ENCODE measurements at places on chromosomes 1 and 21. TPM values are rescaled to one million over a fixed set of nuclear protein-coding genes. Genes with fewer than 3 reads are reported as not detected.

The PCSK9 gene
- 6.6 TPM for polyA plus RNA-seq

The ADORA1 gene
- 3.5 TPM for polyA plus RNA-seq

The PGLYRP4 gene
- polyA plus RNA-seq = not detected

The RALGPS2 gene
- polyA plus RNA-seq = 35.7 TPM

The GALE gene
- polyA plus RNA-seq = 26.0 TPM

The KIF26B gene
- 2.2 TPM for polyA plus RNA-seq

The CLIC4 gene
- polyA plus RNA-seq = 117 TPM

The LIN28A gene
- not detected for polyA plus RNA-seq

The MUTYH gene
- 25.3 TPM for polyA plus RNA-seq

The PGLYRP3 gene
- not detected for polyA plus RNA-seq

The KCNK2 gene
- polyA plus RNA-seq = 3.8 TPM

The FOXD3 gene
- 7.4 TPM for polyA plus RNA-seq

The GJA9 gene
- not detected for polyA plus RNA-seq

The MTMR11 gene
- 24.6 TPM for polyA plus RNA-seq

The SPRR2A gene
- not detected for polyA plus RNA-seq

The CHODL gene
- 85.9 TPM for polyA plus RNA-seq

The PYHIN1 gene
- 0.12 TPM for polyA plus RNA-seq

The DIO1 gene
- not detected for polyA plus RNA-seq

The L1TD1 gene
- 2.6 TPM for polyA plus RNA-seq

The BCAS2 gene
- 31.9 TPM for polyA plus RNA-seq

The IFNAR2 gene
- polyA plus RNA-seq = 13.2 TPM

The SLC9C2 gene
- not detected for polyA plus RNA-seq

The ZFYVE9 gene
- polyA plus RNA-seq = 21.1 TPM

The ICOSLG gene
- 6.3 TPM for polyA plus RNA-seq

The SPRR3 gene
- polyA plus RNA-seq = not detected

The CELF3 gene
- 0.46 TPM for polyA plus RNA-seq

The KLHDC7A gene
- 0.03 TPM for polyA plus RNA-seq

The C1orf56 gene
- polyA plus RNA-seq = 8.6 TPM

The SPRR1A gene
- polyA plus RNA-seq = not detected

The ORC1 gene
- polyA plus RNA-seq = 4.5 TPM

The CROCC gene
- polyA plus RNA-seq = 23.3 TPM

The KRTAP19-3 gene
- polyA plus RNA-seq = not detected

The SPATA21 gene
- polyA plus RNA-seq = 0.10 TPM

The LCE6A gene
- polyA plus RNA-seq = not detected

The GRIK1 gene
- 0.31 TPM for polyA plus RNA-seq

The TMEM125 gene
- 2.4 TPM for polyA plus RNA-seq

The ST6GALNAC5 gene
- 2.2 TPM for polyA plus RNA-seq

The SVBP gene
- polyA plus RNA-seq = 51.1 TPM

The LRRC38 gene
- polyA plus RNA-seq = 32.1 TPM

The PLA2G4A gene
- 7.3 TPM for polyA plus RNA-seq

The CCDC30 gene
- 1.6 TPM for polyA plus RNA-seq

The BATF3 gene
- 1.6 TPM for polyA plus RNA-seq

The TGFB2 gene
- polyA plus RNA-seq = 46.5 TPM

The CFHR4 gene
- not detected for polyA plus RNA-seq

The NECTIN4 gene
- polyA plus RNA-seq = 0.10 TPM

The TPTE gene
- polyA plus RNA-seq = not detected

The FCRL2 gene
- not detected for polyA plus RNA-seq

The JTB gene
- 79.4 TPM for polyA plus RNA-seq

The PERM1 gene
- polyA plus RNA-seq = 1.5 TPM

The NEGR1 gene
- 15.5 TPM for polyA plus RNA-seq

The SYTL1 gene
- 1.2 TPM for polyA plus RNA-seq

The BSND gene
- polyA plus RNA-seq = not detected

The NPHS2 gene
- not detected for polyA plus RNA-seq

The ATAD3A gene
- 22.0 TPM for polyA plus RNA-seq

The FNDC5 gene
- 213 TPM for polyA plus RNA-seq

The SH2D5 gene
- polyA plus RNA-seq = 0.20 TPM

The ACTL8 gene
- polyA plus RNA-seq = not detected

The MRAP gene
- 0.45 TPM for polyA plus RNA-seq

The FCAMR gene
- polyA plus RNA-seq = not detected

The INKA2 gene
- 27.3 TPM for polyA plus RNA-seq
